ENCODE measurements at places on chromosomes 5 and 9.

DNA sequence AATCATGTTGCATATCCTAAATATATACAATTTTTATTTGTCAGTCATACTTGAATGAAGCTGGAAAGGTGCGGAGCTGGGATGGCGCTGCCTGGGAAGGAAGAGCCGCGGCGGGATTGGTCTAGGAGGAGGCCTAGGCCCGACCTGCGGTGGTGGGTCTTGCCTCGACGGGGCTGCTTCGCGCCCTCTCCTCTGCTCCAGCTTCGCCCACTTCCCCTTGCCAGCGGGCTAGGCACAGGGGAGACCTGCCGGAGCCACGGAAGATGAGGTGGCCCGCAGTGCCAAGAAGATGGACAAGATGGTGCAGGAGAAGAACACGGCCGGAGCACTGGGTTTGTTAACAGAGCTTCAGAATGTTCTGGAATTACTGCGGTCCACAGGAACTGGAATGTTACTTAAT is 28.5 kb upstream of the CTSV start:
- no peak for DNase-seq

DNA sequence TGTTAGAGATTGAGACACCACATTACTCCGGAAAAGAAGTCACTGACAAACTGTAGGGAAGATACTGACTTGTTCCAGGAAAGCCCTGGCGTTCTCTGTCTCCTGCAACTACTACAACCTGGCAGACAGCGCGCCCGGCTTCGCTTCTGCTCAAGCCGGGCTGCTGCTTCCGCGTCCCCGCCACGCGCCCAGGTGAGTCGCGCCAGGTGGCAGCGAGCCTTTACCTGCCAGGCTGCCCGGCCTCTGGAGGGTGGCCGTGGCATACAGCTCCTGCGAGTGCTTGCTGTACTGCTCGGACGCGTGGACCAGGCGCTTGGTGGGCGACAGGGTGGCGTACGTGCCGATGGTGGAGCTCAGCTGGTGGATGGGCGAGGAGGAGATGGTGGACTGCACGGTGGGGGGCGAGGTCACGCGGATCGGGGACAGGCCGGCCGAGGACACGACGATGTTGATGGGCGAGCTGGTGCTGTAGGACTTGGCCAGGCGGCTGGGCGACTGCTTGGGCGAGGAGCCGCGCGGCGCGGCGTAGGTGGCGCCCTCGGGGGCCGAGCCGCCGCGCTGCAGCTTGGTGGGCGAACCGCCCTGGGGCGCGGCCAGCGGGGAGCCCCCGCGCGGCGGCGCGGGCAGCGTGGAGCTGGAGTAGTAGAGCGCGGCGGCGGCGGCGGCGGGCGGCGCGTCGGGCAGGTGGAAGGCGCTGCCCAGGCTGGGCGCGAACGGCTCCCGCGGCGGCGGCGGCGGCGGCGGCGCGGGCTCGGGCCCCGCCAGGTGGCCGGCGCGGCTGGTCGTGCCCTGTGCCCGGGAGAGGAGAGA is 519.6 kb downstream of the CTNND2 start:
- no peak for DNase-seq

DNA sequence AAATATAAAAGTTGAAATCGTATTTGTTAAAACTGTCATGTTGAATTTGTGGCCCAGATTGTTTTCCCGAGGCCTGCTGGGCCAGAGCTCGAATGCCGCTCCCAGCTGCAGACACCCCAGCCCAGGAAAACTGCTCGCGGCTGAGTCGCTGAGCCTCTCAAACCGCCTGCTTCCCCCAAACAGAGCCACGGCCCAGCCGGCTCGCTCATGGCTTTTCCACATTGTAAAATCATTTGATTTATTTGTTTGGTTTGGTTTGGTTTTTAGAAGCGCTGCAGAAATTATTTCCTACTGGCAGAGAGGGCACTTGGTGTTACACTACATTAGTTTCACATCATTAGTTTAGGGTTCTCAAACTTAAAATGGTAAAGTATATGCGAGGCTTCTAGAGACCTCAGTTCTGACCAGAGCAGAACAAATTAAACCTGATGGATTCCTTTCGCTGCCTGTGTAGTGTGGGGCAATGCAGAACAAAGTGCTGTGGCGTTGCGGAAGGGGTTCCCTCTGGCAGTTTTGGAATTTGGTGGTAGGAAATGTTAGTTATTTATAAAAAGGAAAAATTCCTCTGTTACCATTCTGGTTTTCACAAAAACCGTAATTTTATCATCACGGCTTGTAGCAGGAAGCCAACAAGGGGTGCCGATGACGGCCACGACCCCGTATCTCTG is 156.5 kb upstream of the PITX1 start:
- DNase-seq: no peak

DNA sequence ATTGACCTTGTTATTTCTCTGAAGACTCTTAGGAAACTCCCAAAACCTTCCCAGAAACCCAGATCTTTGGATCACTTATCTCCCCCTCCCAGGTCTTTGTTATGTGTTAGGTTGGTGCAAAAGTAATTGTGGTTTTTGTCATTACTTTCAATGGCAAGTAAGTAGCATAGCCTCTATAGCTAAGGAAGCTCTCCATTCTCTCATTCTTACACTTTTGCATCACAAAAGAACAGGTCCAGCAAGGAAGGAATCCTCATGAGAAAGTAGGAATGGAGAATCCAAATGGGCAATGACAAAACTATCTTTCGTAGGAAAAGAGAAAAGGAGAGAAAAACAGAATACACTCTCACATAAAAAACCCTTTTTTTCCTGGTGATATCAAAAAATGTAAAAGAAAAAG is 81.3 kb upstream of the ELAVL2 start:
- no peak for DNase-seq

DNA sequence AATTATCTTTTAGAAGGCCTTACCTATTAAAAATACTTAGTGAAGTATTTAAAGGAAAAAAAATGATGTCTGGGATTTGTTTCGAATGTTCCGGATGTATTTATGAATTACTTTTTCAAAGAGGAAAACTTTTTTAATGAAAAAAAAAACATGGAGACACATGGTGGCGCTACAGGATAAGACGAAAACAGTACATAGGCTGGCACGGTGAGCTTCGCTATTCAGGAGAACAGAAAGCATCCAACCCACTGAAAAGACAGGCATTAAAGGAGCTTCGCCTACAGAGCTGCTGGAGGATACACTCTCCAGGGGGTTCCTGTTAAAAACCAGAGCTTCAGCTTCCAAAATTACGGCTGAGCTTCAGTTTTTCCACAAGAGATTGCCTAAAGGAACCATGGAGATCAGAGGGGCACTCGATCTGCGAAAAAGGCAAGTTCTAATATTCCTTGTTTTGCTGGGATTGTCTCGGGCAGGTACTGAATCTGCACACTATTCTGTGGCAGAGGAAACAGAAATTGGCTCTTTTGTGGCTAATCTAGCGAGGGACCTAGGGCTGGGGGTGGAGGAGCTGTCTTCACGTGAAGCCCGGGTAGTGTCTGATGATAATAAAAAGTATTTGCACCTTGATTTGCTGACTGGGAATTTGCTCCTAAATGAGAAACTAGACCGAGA is at the start of gene PCDHB14:
Gene PCDHB14, plus strand, starts transcription at position 232 of the 672 bp plus-strand sequence. Its CDS starts 163 bp downstream, at position 395.
- DNase-seq: no peak

DNA sequence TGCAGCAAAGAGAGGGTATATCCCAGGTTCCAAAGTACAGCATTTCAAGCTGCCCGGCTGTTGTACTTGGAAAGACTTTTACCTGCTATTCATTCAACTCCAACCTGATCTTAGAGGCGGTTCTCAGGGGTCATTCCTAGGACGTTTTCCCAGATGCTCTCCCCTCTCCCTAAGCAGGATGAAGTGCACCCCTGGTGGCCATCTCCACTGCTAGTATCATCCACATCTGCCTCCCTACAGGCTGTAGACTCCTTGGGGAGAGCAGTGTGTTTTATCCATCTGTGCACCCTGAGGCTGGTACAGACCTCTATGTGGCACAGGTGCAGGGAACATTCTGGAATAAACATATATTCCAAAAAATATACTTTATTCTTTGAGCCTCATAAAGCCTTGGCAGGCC is 56.8 kb downstream of the PTPN3 start:
- no peak for DNase-seq

DNA sequence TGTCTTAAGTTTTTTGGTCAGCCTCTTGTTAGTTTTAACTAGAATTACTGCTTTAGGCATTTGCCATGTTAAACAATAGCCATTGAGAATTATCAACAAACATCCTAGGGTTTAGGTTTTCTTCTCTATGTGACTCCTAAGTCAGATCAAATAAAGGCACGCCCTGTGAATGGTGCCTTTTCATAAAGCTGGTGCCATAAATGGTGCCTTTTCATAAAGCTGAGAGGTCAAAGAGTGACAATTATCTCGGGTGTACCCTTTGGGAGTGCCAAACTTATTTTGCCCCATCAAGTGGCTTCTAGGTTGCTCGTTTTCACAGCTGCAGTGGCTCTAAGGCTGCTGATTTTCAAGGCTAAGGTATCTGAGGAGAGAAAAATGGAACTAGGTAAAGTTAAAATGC is 391.6 kb downstream of the DMRTA1 start:
- no peak for DNase-seq

DNA sequence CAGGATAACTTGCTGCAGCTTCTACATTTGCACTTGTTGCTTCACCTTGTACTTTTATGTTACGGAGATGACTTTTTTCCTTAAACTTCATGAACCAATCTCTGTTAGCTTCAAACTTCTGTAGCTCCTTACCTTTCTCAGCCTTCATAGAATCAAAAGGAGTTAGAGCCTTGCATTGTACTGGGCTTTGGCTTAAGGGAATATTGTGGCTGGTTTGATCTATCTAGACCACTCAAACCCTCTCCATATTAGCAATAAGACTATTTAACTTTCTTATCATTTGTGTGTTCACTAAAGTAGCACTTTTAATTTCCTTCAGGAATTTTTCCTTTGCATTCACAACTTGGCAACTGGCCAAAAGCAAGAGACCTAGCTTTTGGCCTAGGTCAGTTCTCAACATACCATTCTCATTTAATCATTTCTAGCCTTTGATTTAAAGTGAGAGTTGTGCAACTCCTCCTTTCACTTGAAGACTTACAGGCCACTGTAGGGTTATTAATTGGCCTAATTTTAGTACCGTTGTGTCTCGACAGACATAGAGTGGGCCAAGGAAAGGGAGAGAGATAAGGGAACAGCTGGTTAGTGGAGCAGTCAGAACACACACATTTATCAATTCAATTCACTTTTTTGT is 63.7 kb downstream of the SHOC1 start:
- DNase-seq: no peak

GRCh38 chr5:78634634-78635033 is 13.9 kb downstream of the LHFPL2 start:
- no peak for DNase-seq

DNA sequence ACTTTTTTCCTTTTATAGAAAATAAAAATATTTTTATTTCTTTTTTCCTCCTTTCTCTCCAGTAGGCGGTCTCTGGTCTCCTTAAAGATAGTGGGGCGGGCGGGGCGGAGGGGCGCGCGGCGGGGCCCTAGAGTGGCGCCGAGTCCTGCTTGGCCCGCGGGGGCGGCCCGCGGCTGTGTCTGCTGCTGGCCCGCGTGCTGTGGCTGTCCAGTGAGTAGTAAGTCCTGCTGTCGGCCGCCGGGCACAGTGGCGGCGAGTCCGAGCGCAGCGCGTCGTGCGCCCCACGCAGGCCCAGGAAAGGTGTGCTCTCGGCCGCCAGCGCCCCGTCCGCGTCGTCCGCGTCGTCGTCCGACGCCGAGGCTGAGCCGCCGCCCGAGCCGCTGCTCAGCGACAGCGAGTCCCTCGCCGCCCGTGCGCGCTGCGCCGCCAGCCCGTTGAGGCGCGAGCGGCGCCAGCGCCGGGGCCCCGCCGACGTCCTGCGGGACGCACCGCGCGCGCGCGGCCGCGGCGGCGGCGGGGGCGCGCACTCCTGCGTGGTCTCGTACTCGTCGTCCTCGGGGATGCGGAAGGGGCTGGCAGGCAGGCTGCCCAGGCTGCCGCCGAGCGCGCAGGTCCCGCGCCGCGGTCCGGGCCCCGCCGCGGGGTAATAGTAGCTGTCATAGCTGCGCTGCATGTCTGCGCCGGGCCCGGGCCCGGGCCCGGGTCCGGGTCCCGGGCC is 52.3 kb downstream of the PSD2 start:
- DNase-seq: peak; percentile 79

GRCh38 chr9:134226221-134226930 is 62.0 kb upstream of the RNU6ATAC start:
- DNase-seq: no peak

DNA sequence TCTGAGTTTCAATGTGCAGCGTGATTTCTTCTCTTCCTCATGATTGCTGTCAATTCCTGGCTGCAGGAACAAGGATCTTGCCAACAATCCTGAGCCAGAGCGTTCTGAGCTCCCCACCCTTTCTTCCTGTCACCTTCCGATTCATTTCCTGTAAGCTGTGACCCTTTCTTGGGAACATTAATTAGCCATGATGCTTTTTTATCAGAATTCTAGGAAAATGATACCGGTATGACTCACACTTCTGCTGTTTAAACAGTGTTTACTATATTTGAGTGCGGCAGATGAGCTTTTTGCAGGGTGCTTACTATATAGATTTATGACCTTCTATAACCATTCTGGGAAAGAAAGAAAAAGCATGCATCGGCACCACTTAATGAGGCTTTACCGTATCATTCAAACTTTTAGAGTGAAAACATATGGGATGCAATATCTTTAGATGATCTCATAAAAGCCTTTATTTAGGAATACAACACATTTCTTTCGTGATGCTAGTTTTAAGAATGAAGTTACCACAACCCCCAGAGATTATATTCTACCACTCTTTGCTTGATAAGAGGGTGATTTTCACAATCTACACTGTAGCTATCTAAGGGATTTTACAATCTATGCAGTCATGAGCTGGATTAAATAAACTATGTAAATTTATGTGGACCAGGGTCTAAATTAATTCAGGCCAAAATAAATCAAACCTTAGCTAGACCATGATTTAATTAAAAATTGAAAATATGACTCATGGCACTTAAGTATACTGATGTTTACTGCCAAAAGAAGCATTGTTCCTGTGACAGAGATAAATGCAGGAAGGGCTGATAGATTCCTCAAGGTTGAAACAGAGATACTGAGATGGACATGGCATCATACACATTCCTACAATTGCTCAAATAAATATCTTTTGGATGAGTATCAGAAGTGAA is 38.0 kb upstream of the OSMR start:
- no peak for DNase-seq

- no peak for DNase-seq
These were observed 42.3 kb upstream of the SMAD5 start for GRCh38 chr5:136090319-136090718.

GRCh38 chr9:68780380-68780712 is 75.3 kb downstream of the PIP5K1B start:
- no peak for DNase-seq
